Fibroblast of gingiva (primary cell): ENCODE measurements at places on chromosomes 6 and 20.
A peak's percentile ranks its signal among the peaks of the same experiment; 100 is the strongest.

DNA sequence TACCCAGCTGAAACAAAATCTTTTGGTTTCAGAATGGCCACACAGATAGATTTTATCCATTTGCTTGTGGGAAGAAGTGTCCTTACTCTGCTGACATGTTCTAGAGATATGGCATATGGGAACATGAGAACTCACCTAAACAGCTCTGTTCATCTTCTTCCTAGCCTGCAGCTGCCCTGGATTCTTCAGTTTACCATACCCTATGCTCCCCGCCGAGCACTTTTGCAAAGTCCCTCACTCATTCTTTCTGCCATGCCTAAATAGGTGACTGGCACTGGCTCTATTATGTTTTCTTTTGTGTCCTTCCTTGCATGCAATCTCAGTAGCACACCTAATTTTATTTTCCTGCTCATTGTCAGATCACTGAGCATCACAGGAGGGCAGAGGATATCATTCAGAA lies 293.7 kb upstream of the RSPO3 start:
- no peak for DNase-seq

DNA sequence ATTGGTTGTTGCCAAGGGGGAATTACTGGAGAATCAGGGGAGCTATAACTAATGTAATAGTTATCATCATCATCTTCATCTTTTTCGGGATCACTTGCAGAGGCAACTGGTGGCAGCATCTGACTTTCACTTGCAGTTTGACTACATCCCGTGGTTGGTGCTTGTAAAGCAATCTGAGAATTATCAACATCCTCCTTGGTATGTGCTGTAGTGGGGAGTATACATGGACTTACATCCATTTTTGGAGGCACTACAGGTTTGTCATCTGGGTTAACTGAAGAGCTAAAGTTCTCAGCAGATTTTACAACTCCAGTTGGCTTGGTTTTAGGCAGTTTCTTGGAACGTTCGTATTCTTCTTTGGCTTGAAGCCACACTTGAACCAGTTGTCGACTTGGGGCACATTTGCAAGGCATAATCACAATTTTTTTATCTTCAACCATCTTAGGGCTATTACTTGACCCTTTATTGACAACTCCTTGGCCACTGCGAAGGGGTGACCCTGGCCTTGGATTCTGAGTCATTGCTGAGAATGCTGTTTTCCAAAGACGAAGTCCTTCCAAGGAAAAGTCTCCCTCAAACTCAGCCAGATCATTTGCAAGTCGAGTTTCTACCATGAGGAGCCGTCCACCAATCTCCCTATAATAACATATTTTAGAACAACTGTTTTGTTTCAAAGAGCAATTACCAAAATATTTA lies 115.5 kb downstream of the REV3L start:
- no peak for DNase-seq

- peak; percentile 89 for DNase-seq
Measured at GRCh38 chr20:38298768-38299288, 5.1 kb upstream of the BPI start.

DNA sequence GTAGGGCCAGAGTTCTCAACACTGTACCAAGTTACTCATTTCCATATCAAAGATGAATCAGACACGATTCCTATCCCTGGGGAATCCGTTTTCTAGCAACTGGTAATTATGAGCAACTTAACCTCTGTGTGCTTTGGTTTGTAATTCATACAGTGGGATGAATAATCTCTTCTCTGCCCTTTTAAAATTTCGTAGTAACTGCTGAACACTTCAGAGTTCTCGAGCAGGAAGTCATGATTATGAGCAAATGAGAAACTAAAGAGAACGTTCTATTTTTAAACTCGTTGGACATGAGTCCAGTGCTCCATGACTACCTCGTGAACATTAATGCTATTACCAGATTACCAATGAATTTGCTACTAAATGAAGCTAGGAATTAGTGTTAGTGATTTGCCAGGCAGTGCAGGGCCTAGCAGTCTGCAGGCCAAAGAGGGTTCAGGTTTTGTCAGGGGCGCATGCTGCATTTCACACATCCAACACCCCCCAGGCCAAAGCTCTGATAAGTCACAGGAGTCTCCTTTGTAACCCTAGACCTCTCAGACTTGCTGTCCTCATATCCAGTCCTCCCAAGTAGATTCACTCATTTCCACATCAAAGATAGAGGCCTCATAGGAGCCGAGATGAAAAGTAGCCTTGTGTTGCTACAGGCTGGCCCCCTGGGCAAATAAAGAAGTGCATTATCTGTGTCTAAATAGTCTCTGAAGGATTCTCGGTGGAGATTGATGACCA lies 45.8 kb upstream of the VSTM2L start:
- peak; percentile 66 for DNase-seq

DNA sequence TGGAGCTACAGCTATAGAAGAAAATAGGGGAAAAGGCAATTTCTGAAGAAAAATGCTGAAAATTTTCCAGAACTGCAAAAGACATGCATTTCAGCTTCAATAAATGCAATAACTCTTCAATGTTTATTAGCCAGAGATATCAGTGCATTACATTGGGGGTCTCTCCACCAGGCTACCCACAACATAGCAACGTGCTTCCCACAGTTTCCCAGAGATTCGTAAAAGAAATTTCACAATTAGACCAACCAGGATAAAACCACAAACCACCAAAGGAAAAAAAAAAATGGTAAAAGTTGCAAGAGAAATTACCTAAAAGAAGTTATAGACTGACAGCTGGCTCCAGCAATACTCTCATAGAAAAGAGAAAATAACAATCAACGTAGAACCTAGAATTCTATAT lies 16.0 kb downstream of the LY86 start:
- DNase-seq = no peak

GRCh38 chr6:9007027-9007426 lies 571.7 kb upstream of the SLC35B3 start:
- no peak for DNase-seq

DNA sequence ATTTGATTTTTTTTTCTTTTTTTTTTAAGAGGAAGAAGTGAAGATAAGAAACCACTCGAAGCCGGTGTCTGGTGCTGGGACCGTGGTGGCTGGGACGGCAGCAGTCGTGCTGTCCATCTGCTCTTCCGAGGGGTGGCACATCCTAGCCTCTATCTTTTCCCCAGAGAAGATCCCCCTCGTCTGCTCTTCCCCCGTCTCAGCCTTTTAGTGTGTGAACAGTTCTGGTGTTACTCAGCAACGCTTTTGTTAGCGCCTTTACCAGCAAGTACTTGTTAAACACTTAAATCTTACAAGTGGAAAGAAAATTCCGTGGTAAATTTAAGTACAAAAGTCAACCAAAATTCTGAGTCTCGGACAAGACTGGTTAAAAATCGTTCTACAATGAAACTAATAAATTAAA lies 90.1 kb downstream of the RSPH3 start:
- DNase-seq = no peak

DNA sequence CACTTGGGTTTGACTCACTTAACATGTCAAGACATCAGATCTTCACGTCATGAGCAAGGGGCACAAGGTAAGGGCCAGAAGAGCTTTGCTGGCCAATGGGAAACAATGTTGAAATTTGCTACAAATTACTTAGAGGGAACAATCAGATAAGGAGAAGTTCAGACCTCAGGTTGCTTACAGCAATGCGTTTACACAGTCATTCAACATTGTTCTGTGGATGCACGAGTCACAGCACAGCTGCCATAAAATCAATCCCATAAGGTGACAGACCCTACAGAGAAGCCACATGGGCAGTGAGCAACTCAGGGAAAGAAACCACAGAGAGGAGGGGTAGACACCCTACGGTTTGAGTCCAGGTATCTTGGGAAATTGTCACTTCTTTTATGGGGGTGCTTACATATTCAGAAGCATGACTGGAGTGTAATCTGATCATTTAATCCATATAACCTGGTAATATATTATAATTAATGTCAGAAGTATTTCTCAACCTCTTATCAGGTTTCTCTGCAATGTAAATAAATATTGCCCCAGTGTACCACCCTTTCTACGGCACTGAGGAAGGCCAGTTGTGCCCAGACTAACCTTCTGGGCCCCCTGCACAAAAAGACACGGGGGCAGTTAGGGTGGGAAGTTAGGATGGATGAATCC lies 2.3 kb upstream of the SLC22A2 start:
- no peak for DNase-seq

DNA sequence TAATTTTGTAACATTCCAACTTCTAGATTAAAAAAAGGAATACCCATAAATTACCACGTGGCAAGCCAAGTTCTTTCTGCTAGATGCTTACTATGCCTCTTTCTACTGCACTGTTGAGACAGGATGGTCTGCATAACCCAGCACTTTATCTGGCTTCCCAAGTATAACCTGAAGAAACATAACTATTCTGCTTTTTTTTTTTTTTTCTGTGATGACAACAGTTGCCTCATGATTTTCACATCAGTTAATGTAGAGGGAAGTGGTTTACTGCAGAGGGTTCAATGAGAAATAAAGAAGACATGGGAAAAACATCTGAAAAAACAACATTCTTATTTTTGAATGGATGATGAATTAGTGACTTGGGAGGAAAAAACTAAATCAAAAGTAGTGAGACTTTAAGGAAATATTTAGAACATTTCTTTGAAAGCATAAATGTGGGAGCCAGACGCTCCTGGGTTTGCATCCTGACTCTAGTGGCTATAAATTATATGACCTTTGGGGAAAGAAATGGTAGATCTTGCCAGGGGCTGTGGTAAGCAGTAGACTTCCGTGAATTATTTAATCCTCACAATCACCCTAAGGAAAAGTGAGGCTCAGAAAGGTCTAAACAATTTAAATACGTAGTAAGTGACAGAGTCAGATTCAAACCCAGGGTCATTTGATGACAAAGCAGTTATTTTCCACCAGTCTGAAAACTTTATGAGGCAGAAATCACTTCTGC lies 230.7 kb downstream of the PHACTR1 start:
- no peak for DNase-seq

DNA sequence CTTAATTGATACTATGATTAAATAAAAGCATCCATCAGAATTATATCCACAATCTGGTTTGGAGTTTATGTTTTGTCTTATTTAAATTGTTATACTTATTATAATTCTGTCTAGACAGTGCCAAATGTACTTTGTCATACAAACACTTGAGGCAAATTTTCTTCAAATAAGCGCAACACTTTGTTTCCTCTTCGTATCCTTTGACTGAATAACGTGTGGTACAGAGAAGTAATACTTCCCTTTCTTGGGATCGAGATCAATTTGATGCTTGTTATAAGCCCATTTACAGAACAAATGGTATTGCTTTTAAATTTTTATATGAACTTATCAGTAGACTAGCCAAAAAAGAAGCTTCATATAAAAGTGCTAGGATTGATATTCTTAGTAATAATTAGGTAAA lies 111.0 kb downstream of the ATG5 start:
- DNase-seq = no peak

GRCh38 chr6:62775427-62776022 lies 435.7 kb upstream of the FKBP1C start:
- no peak for DNase-seq

DNA sequence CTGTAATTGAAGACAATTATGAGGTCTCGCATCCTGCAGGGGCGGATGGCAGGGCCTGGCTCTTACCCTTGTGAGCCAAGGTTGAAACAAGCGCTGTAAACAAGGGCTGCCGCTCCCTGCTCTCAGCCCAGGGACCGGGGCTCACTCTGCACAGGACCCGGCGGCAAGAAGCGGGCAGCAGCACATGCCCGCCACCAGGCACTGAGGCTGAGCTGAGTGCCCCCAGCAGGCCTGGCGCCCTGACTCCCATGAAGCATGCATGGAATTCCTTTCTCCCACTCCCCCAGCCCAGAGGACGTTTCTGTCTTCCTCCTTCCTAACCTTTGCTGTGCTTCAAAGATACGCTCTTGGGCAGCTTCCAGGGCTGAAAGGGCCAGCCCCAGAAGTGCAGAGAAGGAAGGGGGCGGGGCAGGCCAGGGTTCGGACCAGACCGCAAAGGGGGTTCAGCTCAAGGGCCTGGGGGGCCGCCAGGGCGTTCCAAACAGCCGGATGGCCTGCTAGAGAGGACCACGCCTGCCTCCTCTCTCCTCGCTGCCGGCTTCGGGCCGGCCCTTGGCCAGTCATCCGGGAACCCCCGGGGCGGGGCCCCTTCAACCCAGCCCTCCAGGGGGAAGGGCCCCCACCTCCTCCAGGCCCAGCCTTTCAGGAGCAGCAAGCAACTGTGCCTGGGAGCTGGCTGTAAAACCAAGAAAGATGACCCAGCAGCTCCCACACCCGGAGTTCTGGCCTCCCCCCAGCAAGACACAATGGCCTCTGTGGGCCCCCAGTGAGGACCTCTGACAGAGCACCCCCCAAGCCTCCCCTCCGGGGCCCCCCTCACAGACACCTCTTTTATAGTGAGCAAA lies 109.9 kb downstream of the NOL4L start:
- peak; percentile 92 for DNase-seq

- peak; percentile 56 for DNase-seq
Measured at GRCh38 chr6:75201901-75202672, 3.8 kb downstream of the COL12A1 start.

- no peak for DNase-seq
Measured at GRCh38 chr20:15316556-15316955, 979.1 kb upstream of the FLRT3 start.

- DNase-seq = peak; percentile 85
Measured at GRCh38 chr20:49579874-49580812, 12.2 kb upstream of the PTGIS start.

GRCh38 chr6:124164343-124164742 lies 360.7 kb downstream of the NKAIN2 start:
- DNase-seq = no peak

DNA sequence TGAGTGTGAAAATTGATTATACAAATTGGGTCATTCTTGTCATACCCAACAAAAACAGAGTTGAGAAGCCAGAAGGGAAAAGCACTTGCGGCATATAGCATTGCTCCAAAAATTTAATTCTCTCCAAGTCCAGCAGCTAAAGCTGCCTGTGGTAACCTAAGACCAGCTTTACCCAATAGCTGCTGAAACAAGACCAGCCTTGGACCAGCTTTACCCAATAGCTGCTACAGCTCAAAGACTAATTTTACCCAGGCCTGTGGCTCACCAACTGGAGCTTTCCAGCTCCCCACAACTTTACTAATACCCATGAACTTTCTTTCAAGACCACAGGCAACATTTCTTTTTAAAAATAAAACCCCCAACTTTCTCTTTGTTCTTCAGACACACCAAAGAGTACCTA lies 32.8 kb upstream of the ZNF133 start:
- peak; percentile 12 for DNase-seq

DNA sequence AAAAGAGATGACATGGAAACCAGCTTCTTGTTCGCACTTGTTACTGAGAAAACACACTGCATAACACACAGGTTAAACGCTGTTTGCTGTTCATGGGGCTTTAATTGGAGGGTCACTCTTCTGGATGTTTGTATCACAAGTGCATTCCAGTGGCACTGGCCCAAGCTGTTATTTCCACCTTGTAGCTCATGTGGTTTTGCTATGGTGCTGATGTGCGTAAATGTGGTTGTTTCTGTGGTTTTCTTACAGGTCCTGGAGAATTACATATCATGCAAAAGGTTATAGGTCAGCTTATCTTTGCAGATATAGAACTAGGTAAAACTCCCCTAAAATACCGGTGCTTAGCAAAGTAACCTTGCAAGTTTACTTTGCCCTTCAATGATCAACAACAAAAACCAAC lies 89.3 kb upstream of the AHI1 start:
- DNase-seq = no peak
